ENCODE measurements at places on chromosomes 6 and 20. TPM values are rescaled to one million over a fixed set of nuclear protein-coding genes. Genes with fewer than 3 reads are reported as not detected.

BIRC7 gene
- total RNA-seq = not detected

- DNase-seq = peak; percentile 57
These were observed 65.0 kb upstream of the TOX2 start for GRCh38 chr20:43849496-43850186.

DNA sequence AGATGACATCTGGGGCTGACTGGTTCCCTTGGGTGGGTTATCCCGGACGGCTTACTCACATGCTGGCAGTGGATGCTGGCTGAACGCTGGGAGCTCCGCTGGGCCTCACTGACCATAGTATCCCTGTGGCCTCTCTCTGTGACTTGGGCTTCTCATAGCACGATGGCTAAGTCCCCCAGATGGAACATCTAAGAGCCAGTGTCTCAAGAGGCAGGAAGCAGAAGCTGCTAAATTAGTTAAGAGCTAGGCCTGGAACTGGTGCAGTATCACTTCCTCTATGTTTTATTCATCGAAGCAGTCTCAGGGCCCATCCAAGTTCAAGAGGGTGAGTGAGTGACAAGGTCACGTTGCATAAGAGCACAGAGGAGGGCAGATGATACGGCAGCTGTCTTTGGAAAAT lies 116.5 kb upstream of the LAMP5 start:
- DNase-seq = no peak

METTL24 gene
- total RNA-seq = 2.6 TPM

DNA sequence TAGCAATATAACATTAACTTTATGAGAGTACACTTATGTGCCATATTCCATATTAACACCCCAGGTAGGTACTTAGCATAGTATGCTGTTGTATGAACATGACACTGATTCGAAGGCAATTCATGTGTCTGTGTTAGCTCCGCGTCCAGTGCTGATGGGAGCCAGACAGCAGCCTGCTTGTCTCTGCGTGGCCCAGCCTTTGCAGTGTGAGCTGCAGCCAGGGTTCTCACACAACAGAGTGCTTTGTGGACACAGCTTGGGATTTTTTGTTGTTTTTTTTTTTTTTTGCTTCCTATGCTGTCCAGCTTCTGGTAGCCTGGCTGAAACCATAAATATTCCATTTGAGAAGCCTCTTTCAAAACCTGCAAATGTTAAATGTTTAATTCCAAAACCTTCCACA lies 350.9 kb downstream of the SMOC2 start:
- no peak for DNase-seq

DNA sequence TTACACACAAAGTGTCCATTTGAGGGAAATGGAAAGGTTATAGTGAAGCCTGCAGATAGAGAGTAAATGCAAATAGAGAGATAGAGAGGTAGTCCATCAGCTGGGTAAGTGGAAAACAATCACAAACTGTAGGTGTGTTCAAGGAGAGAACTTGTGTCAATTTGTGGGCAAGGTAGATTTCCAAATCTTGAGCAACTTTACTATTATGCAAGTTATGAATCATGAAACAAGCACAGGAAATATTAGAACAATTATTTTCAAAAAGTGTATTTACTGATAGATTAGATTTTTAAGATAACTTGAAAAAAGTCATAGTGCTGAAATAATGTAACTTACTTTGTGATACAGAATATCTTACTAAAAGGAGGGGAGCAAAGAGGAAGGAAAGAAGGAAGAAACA lies 792.9 kb downstream of the EYS start:
- DNase-seq = no peak

IL17A gene
- total RNA-seq = not detected

PRELID3B gene
- total RNA-seq = 127 TPM

DNA sequence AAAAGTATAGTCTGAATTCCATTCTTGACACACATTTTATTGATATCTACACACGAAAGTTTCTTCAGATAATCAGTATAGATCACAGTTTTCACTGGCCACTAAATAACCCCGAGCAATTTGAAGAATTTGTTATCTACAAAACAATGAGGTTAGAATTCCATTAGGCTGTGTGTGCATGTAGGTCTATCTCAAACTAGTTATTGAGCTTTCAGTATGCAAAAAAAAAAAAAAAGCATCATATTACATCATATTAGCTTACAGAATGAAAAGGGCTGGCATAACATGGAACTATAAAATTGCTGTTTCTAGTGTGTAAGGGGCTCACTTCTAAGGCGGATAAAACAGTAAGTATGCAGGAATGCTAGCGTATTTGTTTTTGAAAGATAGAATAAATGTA lies 59.5 kb upstream of the ADGRG6 start:
- DNase-seq = no peak

COL11A2 gene
- total RNA-seq = 0.26 TPM

GRCh38 chr6:139584599-139584998 lies 210.2 kb upstream of the CITED2 start:
- no peak for DNase-seq

GRCh38 chr6:146693342-146693741 lies 94.6 kb downstream of the ADGB start:
- DNase-seq = no peak

MDC1 gene
- total RNA-seq = 5.0 TPM

- no peak for DNase-seq
These were observed 64.8 kb downstream of the RTN4IP1 start for GRCh38 chr6:106564476-106564875.

GRCh38 chr6:111563581-111563980 lies 42.1 kb downstream of the TRAF3IP2 start:
- no peak for DNase-seq

DNA sequence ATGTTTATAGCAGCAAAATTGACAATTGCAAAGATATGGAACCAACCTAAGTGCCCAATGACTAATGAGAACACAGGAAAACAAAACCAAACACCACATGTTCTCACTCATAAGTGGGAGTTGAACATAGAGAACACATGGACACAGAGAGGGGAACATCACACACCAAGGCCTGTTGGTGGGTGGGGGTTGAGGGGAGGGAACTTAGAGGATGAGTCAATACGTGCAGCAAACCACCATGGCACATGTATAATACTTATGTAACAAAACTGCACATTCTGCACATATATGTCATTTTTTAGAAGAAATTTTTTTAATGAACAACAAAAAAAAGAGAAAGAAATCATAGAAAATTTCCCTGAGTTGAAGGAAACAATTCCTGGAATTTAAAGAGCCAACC lies 3.9 kb downstream of the EPM2A start:
- DNase-seq = no peak

C20orf204 gene
- 0.26 TPM for total RNA-seq

DNA sequence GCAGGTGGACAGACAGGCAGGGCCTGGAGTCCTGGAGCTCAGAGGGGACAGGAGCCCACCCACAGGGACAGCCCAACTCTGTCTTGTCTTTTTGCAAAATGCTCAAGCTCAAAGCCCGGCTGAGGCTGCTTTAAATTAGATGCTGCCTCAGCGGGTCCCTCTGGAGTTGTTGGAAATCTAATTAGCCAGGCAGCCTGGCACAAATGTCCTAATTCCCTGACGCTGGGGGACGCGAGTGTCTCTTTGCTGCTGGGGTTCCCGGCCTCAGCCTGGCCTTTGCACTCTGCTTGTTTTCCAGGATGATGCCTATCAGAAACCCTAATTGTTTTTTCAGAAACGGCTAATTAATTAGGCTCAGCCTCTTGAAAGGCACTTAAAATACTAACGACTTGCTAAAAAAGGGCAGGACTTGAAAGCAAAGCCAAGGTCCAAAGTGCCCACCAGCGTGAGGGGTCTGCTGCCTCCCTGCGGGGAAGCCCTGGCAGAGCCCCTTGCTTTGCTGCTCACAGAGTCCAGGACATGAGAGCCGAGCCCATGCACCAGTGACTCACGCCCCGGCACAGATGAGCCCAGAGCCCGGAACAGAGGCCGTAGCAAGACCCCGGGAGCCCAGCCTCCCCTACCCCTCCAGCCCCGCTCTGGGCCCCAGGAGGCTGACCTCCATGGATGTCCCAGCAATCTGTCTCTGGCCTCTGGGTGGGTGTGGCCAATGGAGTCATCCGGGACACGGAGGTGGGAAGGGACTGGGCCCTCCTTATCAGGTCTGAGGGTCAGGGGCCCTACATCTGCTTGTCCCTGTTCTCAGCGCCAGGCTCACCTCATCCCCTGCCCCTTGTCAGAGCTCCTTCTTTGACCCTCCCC lies 46.0 kb upstream of the BHLHE23 start:
- no peak for DNase-seq

MUC21 gene
- not detected for total RNA-seq
